ENCODE measurements at places on chromosomes 2 and 18.

DNA sequence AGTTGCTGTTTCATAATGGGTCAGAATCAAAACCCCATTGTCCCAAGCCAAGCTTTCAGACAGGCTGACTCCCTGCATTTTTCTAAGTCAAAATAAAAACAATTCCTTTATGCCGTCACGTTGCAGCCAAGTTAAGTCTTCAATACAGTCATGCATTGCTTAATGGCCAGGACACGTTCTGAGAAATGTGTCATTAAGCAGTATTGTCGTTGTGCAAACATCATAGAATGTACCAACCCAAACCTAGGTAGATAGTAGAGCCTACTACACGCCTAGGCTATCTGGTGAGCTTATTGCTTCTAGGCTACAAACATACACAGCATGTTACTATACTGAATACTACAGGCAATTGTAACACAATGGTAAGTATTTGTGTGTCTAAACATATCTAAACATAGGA is 160.4 kb upstream of the FOSL2 start:
- DNase-seq, result no peak

DNA sequence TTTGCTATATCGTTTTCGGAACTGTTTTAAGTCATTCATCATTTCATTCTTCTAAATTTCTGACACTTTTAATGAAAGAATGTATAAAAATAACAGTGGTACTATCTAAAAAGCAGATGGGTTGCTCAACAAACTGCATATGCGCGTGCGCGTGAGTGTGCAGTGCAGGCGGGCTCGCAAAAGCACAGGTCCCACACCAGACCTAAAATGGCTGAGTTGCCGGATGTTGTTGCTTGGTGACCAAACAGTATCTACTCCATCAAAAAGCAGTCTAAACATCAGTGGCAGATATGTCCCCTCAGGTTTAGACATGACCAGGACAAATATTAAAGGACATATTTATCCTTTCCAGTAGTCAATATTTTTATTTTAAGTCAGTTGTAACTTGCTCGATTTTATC is 5.1 kb downstream of the NOL4 start:
- DNase-seq, result no peak

DNA sequence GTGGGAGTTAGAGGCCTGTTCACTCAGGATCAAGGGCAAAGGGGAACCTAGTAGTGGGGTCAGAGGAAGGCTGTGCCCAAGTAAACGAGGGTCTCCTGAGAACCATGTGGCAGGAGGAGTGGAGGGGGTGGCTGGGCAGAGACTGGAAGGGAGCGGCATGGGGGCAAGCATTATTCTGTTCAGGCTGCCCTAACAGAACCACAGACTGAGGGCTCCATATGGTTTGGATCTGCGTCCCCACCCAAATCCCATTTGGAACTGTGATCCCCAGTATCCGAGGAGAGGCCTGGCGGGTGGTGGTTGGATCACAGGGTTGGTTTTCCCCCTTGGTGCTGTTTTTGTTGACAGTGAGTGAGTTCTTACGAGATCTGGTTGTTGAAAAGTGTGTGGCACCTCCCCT is 287.0 kb downstream of the PHLPP1 start:
- no peak for DNase-seq

DNA sequence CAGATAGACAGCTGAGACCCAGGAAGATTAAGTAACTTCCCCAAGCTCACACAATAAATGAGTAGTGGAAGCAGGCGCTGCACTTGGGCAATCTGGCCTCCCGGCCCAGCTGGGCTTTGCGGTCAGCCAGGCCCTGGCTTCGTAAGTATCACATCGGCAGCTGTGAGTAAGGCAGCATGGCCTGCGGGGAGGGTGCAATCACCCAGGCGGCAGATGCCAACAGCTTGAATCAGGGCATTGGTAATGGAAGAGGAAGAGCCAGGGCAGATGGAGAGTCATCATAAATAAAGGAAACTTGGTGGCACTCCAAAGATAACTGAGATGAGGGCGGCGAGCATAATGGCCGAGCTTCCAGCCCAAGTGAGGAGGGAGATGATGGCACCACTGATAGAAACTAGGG is 217.9 kb upstream of the PID1 start:
- DNase-seq, result no peak

DNA sequence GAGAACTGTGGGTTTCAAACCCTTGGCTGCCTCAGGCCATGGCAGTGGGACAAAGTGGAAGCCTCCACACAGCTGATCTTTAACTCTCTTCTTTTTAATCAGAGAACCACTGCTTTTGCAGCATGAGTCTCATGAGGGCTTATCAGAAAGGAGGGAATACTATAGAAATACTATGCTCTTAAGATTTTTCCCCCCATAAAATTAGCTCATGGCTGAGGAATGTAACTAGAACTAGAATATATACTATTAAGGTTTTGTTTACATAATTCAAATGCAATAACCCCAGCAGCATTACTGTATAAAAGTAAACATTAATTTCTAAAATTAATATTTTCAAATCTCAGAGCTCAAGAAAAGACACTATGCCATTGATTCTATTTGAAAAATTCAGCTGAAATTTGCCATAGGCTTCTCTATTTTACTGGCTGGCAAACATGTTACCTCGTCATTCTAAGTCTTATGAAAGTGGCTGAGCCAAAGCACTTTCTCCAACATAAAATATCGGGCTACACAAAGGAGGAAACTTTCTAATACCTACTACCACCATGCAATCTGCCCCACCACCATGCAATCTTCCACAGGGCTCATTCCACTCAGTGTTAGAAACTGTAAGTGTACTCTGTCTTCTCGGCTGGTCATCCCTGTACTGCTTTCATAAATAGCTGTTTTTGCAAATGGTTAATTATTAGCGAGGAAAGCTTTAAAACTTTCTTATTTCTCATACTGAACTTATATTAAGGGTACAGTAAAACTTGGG is 42.5 kb downstream of the WDR35 start:
- DNase-seq, result no peak

GRCh38 chr2:160257041-160257742 is 57.1 kb upstream of the ITGB6 start:
- no peak for DNase-seq

DNA sequence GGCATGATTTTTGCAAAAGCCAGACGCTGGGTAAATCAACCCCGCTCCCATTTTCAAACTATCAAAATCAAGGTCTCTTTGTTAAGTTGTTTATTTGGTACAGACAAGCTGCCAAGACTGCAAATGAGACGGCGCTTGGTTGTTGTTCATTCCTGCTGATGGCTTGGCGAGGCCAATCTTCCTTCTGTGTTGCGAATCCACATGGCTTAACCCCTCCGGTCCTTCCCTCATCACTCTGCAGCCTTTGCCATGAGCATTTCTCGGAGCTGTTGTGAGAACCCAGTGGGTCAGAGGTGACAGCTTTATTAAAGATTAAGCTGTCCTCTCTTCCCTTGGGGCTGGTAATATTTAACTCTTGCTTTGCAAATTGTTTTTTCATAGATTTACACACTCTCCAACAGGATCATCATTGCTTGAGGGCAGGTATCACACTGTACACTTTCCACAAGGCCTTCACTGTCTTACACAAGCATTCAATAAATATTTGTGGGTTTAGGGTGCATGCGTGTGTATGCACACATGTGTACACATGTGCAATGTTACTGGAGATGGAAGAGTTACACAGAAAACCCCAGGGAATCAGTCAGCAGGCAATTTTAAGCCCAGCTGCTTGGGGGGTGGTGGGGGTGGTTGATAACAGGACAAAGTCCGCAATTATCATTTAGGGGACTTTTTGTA is 27.8 kb upstream of the KCNF1 start:
- no peak for DNase-seq

DNA sequence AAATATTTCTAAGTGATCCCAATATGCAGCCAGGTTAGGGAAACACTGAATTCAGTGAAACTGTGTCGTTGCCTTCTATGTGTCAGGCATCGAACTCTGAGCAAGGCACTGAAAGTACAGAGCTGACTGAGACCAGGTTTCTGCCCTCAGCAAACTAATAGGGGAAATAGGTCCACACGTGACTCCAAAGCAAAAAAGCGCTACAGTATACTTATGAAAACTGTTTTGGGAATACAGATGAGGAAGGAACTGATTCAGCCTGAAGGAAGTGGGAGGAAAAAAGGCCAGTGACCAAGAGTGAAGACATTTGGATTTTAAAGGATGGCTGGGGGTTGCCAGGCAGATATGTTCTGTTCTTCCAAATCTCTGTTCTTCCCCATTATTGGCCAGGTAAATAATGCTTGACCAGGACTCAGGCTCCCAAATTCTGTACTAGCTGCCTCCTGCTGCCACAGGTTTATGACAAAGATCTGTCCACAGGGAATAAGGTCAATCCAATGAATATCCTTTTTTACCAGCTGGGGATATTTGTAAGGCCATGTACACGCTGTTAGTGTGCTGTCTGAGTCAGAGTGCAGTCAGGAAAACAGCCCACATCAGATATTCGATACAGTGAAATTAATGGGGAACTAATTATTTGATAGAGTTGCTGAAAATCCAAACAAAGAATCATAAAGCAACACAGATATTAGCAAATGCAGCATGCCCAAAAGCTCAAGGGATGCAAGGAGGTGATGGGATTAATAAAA is 24.5 kb upstream of the INPP4A start:
- DNase-seq, result no peak

- peak; percentile 34 for DNase-seq
These were observed 15.5 kb downstream of the TTC32 start for GRCh38 chr2:19886261-19886660.

DNA sequence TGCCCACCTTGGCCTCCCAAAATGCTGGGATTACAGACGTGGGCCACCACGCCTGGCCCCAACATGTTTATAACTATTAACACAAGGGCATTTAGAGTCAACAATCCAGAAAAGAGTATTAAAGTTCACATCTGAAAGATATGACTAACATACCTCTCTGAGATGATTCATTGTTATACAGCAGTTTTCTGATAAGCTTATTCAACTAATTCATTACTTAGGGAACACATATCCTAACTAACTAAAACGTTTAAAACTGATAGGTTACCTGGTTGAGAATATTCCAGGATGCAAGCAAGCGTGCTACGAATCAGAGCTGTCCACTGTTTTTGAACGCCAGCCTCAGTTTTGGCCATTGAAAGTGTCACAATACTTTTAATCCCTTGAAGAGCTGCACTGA is 34.0 kb upstream of the STRN start:
- no peak for DNase-seq

DNA sequence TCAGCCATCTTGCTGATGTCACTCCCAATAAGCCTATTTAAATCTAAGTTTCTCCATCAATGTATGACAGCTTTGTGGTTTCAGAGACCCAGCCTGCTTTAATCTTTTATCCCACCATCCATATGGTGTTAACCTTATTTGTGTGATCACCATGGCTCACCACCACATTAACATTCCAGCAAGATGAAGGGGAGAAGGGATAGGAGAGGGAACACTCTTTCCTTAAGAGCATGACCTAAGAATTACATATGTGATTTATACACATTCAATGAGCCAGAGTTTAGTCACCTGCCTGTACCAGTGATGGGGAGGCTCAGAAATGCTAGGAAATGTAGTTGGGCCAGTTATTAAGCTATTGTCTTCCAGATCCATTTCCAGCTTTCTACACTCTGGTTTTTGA is 44.5 kb upstream of the CHN1 start:
- DNase-seq, result no peak

DNA sequence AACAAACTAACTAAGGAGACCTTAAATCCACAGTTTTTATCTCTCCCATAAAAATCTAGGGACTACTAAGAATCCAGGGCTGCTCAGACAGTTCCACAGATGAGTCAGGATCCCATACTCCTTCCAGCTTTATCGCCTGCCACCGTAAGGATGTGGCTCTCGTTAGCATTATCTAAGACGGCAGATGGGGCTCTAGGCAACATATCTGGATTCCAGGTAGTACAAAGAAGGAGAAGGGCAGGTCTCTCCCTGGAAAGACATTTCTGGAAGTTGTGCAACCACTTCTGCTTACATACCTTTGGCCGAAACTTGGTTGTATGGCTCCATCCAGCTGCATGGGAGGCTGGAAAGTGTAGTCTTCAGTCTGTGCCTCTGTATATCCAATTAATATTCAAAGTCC is 149.4 kb downstream of the SP3 start:
- no peak for DNase-seq

DNA sequence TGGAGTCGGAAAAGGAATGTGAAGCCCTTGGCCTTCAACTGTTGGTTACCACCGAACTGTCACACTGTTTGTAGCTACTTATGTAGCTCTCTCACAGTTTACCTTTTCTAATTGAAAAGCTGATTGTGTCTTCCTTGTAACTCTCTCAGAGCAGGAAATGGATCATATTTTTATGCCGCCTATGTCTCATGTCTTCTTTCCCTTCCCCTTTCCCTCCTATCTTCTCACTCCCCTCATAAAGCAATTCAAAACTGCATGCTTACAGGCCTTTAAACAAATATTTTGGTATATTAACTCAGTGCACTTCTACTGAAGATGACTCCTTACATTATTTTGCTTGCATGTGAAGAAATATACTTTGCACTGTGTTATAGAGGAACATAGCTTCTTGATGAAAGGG is 6.0 kb downstream of the SLC39A10 start:
- no peak for DNase-seq

DNA sequence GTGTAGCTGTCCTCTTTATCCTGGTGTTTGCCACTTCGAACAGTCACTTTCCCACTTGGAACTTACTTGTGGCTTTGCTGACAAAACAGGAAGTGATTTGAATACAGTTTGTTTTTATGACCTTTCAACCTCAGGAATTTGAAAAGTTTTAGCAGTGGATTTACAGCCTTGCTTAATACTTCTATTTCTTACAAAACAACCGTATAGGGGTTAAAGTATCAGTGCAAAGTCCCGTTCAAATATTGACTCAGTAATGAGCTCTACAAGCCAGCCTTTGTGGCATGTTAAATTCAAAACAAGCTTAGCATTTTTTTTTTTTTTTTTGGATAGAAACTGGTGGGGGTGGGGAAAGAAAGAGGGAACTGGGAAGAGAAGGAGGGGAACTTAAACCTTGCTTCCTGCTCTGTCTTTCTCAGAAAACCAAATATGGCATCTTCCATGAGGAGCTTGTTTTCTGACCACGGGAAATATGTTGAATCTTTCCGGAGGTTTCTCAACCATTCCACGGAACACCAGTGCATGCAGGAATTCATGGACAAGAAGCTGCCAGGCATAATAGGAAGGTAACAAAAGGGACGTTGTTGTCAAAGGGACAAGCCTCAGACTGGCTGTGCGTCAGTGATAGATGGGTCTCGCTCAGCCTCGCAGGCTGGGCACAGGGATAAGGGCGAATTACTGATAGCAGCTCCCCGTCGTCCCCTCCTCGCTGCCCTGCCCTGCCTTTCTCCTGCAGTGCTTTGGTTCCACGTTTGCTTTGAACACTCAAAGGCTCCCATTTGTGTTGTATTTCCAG is at the start of gene HNMT:
HNMT (plus strand) TSS at position 408 of the 793 bp plus-strand sequence; CDS start at position 427, 19 bp downstream.
- DNase-seq, result no peak

- no peak for DNase-seq
These were observed 135.2 kb upstream of the NFATC1 start for GRCh38 chr18:79260510-79260909.

- DNase-seq, result no peak
These were observed 164.0 kb upstream of the REG3G start for GRCh38 chr2:78861546-78861945.

- DNase-seq, result no peak
These were observed 9.5 kb downstream of the LCLAT1 start for GRCh38 chr2:30456579-30456978.

- DNase-seq, result no peak
These were observed 8.5 kb upstream of the AGAP1 start for GRCh38 chr2:235485362-235485761.

Measured in activated CD8-positive, alpha-beta memory T cell treated with anti-CD3 and anti-CD28 coated beads, Interleukin-2, amount 10 ng/mL, durations not matched to agents 7 days and 5 days (primary cell).